ENCODE measurements at places on chromosomes 2 and 18. TPM values are rescaled to one million over a fixed set of nuclear protein-coding genes. Genes with fewer than 3 reads are reported as not detected.

GRCh38 chr2:17969661-17970060 lies 91.2 kb downstream of the KCNS3 start:
- DNase-seq, result no peak

DNA sequence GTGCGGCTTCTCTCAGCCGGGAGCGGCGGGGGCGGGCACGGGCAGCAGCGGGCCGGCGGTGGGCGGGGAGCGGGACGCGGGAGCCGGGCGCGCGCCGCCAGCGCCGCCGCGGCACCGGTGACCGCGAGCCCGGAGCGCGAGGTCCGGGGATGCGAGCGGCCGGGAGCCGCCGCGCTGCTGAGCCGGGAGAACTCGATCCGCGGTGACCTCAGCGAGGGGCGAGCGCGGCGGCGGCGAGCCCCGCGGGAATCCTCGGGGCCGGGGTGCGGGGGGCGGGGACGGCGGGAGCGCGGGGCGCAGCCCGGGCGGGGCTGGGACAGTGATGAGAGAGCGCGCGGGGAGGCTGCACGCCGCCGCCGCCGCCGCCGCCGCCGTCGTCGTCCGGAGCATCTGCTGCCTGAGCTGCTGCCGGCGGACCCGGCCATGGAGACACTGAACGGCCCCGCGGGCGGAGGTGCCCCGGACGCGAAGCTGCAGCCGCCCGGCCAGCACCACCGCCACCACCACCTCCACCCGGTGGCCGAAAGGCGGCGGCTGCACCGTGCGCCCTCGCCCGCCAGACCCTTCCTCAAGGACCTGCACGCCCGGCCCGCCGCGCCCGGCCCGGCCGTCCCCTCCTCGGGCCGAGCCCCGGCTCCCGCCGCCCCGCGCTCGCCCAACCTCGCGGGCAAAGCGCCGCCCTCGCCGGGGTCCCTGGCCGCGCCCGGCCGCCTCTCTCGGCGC lies at the start of gene MTCL1:
Gene MTCL1, plus strand, starts transcription at position 319 of the 723 bp plus-strand sequence. Its CDS starts 105 bp downstream, at position 424.
- DNase-seq, result peak; percentile 12

DNA sequence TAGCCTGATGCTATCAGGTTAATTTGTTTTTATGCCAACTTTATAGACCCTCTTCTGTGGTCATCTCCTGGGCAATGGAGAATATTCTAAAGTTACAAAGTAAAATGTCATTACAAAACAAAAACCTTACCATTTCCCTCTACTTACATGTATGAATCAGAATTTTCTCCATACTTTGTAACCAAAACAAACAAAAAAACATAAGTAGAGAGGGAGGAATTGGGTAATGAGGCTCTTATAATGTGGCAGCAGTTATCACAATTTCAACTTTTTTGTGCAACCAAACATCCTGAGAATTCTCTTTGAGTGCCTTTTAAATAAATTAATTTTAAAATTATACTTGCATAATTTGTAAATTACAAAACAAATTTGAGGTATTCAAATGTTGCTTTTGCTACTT lies 332.8 kb downstream of the TXNL1 start:
- DNase-seq, result no peak

DNA sequence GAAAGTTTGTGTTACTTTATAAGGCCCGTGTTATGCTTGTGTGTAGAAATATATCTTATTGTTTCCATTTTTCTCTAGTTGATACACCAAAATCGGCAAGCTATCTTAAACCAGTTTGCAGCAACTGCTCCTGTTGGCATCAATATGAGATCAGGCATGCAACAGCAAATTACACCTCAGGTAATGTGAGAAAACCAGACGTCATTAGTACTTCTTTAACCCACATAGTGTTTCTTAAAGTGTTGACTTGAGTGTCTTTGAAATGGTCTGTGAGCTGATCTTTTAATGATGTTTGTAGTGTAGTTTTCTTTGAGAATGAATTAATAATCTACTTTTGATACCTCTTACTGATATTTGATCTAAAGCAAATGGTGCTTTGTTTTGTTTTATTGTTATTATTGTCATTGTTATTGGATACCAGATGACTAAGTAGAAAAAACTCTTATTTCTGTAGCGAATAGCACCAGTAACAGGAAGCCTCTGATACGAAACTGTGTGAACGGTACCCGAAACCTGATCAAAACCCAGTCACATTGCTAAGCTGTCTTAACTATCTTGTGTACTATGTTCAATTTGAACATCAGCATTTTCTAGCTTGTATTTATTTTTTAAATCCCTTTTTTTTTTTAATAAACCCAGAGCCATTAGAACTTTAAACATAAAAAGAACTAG lies 53.7 kb downstream of the PTRHD1 start:
- no peak for DNase-seq

- DNase-seq, result no peak
These were observed 53.1 kb downstream of the OLA1 start for GRCh38 chr2:174195253-174195652.

- no peak for DNase-seq
These were observed 76.9 kb upstream of the GCFC2 start for GRCh38 chr2:75787532-75788132.

DNA sequence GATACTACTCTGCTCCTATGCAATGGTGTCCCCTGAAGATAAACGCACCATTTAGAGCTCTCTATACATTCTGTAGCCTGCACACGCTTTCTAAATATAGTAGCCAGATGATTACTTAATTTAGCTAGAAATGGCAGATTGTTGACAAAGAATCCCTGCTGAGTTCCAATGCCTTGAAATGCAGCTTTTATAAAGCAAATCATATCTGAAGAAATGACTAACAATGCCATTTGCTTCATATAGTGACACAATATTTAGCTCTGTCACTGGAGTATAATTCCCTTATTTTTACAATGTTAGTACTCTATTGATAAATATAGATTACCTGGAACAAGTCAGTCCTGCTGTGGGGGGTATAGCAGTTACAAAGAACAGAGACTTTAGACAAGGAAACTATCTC lies 166.2 kb downstream of the CDCA7 start:
- DNase-seq, result no peak

GRCh38 chr18:46310258-46310657 lies 206.1 kb downstream of the HAUS1 start:
- DNase-seq, result no peak

GRCh38 chr2:71672826-71673795 lies 219.8 kb downstream of the DYSF start:
- DNase-seq, result no peak

DNA sequence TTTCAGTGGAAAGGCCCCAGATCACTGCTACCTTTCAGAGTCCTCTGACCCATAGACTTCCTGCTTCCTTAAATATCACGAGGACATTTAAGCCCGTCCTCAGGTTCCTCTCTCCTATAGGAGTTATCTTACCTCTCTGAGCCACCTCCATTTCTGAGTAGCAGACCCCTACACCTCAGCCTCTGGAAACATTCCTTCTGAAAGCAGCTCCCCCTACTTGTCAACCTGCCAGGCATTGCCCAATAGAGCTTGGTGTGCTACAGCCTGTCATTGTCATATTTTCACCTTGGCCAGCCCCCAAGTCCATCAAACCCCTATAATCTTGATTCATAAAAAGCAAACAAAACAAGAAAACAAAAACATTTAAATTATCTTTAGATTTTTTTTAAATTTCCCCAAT lies 717.9 kb upstream of the SLC8A1 start:
- DNase-seq, result no peak

- DNase-seq, result no peak
These were observed 158.3 kb downstream of the DNAH6 start for GRCh38 chr2:84674586-84674985.

DNA sequence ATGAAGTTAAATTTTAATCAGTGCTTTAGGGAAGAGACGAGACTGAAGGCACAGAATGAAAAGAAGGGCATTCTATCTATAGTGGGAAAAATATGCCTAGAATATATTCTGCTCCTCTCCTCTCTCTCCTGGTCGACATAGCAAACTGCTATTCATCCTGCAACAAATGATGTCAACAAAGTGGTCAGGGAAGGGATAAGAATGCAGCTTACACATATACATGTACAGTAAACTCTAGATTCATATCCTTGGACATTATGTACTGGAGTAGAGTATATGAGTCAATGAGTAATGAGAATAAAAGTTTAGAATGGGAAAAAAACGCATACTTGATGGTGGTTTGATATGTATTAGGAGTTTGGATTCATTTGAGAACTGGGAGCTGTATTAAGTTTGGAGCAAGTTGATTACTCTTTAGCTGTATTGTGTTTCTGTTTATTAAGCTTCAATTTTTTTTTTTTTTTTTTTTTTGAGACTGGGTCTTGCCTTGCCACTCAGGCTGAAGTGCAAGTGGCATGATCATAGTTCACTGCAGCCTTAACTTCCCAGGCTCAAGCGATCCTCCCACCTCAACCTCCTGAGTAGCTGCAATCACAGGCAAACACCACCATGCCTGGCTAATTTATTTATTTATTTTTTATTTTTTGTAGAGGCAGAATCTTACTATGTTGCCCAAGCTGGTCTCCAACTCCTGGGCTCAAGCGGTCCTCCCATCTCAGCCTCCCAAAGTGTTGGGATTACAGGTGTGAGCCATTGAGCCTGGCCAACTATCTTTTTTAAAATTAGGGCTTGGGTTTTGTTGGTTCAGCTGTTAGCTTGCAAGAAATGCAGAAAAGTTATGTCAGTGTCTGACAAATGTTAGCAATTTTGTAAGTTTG lies 53.8 kb downstream of the STAT1 start:
- DNase-seq, result no peak

GRCh38 chr2:21258082-21258481 lies 134.3 kb downstream of the TDRD15 start:
- DNase-seq, result no peak

DNA sequence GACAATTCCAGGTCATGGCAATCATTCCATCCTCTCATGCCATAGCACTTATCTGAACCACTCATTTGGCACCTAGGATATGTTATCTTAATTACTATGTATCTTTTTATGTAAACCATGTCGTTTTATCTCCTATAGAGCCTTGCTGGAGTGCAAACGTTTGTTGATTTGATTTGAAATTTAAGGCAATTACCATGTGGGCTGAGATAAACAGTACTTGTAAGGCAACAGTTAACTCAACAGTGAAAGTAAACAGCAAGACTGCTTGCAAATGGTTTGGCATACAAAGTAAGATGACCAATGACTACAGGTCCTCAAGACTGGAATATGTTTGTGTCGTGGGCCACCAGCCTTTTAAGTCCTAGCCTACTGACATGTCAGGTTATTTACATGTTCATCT lies 133.7 kb upstream of the ZFP36L2 start:
- DNase-seq, result no peak

- DNase-seq, result peak; percentile 8
These were observed 635.0 kb downstream of the TSN start for GRCh38 chr2:122390406-122390805.

GRCh38 chr2:39913648-39914461 lies 134.8 kb upstream of the THUMPD2 start:
- no peak for DNase-seq

DNA sequence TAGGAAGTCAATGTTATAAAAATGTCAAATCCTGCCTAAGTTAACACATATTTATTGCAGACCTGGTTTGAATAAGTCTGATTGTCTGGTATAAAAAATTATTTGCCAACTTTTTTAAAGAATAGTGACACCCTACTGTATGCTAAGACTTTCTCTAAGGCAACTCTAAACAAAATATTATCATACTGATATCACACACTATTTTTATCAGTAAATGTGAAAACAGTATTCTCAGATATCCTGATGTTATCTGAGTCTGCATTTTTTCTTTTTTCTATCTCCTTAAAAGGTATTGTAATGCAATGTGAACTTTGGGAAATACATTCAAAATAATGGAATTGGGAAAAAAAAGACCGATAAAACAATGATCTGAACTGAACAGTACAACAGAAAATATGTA lies 127.1 kb downstream of the DOCK10 start:
- no peak for DNase-seq

GRCh38 chr2:174330945-174331594 lies 3.7 kb upstream of the SP9 start:
- no peak for DNase-seq

DNA sequence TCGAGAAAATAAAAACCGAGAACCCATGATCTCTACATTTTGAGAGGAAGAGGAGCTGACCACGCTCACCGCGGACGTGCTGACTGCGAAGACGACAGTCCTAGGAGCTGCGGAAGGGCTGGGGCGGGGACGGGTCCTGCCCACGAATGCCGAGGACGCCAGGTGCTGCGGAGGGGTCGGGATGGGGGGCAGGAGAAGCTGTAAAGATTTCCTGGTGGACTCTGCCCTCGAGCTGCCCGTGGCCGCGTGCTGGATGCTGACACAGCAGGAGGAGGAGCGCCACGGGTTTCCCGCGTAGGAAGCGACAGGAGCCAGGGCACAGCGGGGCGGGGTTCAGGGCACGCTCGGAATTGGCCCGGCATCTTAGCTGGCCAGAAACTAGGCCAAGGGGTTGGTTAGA lies 22.2 kb downstream of the ZSCAN30 start:
- no peak for DNase-seq

GRCh38 chr2:180202467-180202951 lies 195.4 kb upstream of the CWC22 start:
- DNase-seq, result no peak

DNA sequence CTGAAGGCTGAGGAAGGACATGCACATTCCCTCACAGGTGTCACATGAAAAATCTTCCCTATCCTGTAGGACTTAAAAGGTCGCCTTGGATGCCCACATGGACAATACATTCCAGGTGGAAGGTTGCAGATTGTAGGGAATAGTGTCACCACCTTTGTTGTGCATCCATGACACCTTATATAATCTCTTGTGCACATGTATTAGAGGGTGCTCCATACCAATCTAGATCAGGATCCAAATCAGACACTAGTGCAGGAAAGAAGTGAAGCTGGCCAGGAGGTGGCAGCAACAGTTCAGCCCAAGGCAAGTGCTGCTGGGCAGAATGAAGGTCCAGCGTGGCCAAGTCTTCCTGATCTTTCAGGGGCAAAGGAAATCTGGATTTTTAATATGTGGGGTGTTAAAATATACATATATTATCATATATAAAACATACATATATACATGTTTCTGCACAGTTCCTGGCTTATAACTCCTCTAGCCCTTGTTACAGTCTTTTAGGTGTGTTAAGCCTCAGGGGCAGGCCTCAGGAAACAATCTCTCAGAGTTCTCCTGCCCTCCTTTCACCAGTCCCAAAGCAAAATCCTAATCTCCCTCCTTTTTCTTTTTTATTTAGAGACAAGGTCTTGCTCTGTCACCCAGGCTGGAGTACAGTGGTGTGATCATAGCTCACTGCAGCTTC lies 16.6 kb downstream of the NIF3L1 start:
- DNase-seq, result peak; percentile 84

DNA sequence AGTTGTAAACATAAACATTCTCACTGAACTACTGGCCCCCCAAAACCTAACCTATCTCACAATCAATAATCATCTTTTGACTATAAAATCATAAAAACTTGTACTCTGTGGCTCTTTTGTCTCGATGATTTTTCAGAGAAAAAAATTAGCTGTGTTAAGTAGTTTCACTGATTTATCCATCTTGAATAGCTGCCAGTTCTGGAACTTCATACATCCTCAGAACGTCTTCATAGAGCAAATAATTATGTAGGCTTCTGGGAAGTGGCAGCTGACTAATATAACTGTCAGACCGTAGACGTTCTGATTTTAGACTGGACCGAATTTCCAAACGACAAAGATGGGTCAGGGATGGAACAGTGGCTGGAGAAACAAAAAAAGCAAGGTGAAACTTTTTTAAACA lies 97.3 kb upstream of the CHAC2 start:
- no peak for DNase-seq

- no peak for DNase-seq
These were observed 769 bp downstream of the FAM110C start for GRCh38 chr2:45342-46130.

Gene KIF5C
- total RNA-seq, result 18.6 TPM

Gene CREG2
- total RNA-seq, result not detected

Gene PIEZO2
- not detected for total RNA-seq

Gene CNTNAP5
- total RNA-seq, result not detected

Gene ACTR2
- total RNA-seq, result 358 TPM

Gene NRBP1
- total RNA-seq, result 63.3 TPM

Gene TBR1
- total RNA-seq, result not detected

Gene TAF4B
- total RNA-seq, result 15.9 TPM
